Activated CD4-positive, alpha-beta T cell treated with anti-CD3 and anti-CD28 coated beads, Interleukin-2, amount 10 ng/mL, durations not matched to agents 24 days and 14 days (primary cell): ENCODE measurements at places on chromosomes 7 and 10. TPM values are rescaled to one million over a fixed set of nuclear protein-coding genes. Genes with fewer than 3 reads are reported as not detected.

- peaks cover 12% of the 10 kb centered on the region for H3K27me3 ChIP-seq
- peaks cover 65% of the 10 kb centered on the region for H3K4me1 ChIP-seq
- DNase-seq: no peak
- H3K36me3 ChIP-seq: no peaks in the 10 kb centered on the region
These were observed 59.9 kb downstream of the MAP3K8 start for GRCh38 chr10:30493609-30494530.

- DNase-seq: no peak
- H3K4me3 ChIP-seq: no peak overlapping the region
- peaks cover 4% of the 10 kb centered on the region for H3K4me1 ChIP-seq
- H3K36me3 ChIP-seq: no peaks in the 10 kb centered on the region
- peaks cover 26% of the 10 kb centered on the region for H3K27me3 ChIP-seq
These were observed 1.7 kb downstream of the ELFN1 start for GRCh38 chr7:1671594-1672451.

- H3K36me3 ChIP-seq: no peaks in the 10 kb centered on the region
- H3K4me3 ChIP-seq: no peak overlapping the region
- no peaks in the 10 kb centered on the region for H3K4me1 ChIP-seq
- no peak overlapping the region for H3K27ac ChIP-seq
These were observed 57.8 kb downstream of the ANKMY2 start for GRCh38 chr7:16587790-16588189.

Gene MEST
- total RNA-seq: 4.1 and 5.8 TPM in 2 replicates

DNA sequence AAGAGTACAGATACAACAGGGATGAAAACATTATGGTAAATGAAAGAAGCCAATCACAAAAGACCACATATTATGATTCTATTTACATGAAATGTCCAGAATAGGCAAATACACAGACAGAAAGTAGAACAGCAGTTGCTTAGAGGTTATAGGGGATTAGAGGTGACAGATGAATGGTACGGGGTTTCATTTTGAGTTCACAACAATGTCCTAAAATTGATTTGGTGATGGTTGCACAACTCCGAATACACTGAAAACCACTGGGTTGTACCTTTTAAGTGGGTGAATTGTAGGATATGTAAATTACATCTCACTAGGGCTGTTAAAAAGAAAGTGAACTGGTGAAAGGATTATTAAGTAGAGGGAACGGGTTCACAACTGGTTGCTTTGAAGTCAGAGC is 76.3 kb upstream of the MRLN start:
- H3K4me1 ChIP-seq: peaks cover 32% of the 10 kb centered on the region
- H3K4me3 ChIP-seq: no peak overlapping the region
- H3K36me3 ChIP-seq: peaks cover 64% of the 10 kb centered on the region
- no peaks in the 10 kb centered on the region for H3K27me3 ChIP-seq
- DNase-seq: no peak
- H3K27ac ChIP-seq: peak overlapping the region; percentile 48

Gene TMEM26
- not detected in 2 replicates for total RNA-seq

DNA sequence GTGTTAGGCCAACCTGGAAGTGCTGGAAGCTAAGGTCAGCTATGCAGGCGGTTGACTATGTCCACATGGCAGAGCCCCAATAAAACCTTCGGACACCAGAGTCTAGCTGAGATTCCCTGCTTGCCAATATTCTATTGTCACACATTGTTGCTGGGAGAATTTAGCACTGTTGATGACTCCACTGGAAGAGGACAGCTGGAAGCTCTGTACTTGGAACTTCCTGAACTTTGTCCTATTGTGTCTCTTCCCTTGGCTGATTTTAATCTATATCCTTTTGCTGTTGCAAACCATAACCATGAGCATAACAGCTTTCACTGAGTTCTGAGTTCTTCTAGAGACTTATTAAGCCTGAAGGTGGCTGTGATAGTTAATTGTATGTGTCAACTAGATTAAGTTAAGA is 12.0 kb downstream of the XRCC2 start:
- no peak overlapping the region for H3K27ac ChIP-seq
- peaks cover 6% of the 10 kb centered on the region for H3K4me1 ChIP-seq
- DNase-seq: no peak
- no peaks in the 10 kb centered on the region for H3K27me3 ChIP-seq
